Type B pancreatic cell (in vitro differentiated cells): ENCODE measurements at places on chromosomes 5 and 9.

DNA sequence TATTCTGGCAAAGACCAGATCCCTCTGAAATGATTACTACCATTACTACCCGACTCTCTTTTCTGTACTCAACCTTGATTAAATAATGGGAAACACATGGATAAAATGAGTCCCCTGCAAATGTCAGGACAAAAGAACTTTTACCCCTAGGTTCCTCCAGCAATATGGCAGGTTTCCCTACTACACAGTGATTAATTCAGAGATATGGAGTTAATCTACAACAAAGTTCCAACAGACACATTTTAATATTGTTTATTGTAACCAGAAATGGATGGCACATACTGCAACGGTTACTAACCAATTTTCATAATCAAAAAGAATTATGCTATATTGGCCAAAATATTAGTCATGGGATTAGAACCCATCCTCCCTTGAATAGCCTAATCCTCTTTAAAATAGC lies 294.8 kb downstream of the ATPSCKMT start:
- no peaks in the 10 kb centered on the region for H3K27me3 ChIP-seq
- H3K36me3 ChIP-seq = no peaks in the 10 kb centered on the region
- H3K27ac ChIP-seq = no peak overlapping the region
- H3K4me1 ChIP-seq = peaks cover 15% of the 10 kb centered on the region
- no peak overlapping the region for H3K4me3 ChIP-seq

- peaks cover 40% of the 10 kb centered on the region for H3K4me1 ChIP-seq
- peaks cover 24% of the 10 kb centered on the region for H3K36me3 ChIP-seq
- DNase-seq = peak; percentile 58
These were observed 2.7 kb downstream of the S1PR3 start for GRCh38 chr9:88993871-88994460.

DNA sequence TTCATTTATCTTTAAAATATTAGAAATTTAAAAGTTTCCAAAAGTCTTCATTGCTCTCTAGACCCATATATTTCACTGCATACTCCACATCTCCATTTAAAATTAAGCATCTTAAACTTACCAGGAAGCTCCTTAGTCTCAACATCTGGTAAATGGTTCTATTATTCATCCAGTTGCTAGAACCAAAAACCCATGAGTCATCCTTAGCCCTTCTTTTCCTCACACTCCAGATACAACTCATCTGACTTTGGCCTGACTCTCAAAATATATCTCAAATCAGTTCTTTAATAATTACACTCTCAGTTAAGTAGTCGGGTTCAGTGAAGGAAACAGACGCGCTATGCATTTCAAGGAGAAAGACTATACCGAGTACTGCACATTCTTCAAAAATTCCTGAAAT lies 110.2 kb upstream of the COX7C start:
- no peak overlapping the region for H3K4me3 ChIP-seq
- H3K4me1 ChIP-seq = no peaks in the 10 kb centered on the region
- no peaks in the 10 kb centered on the region for H3K36me3 ChIP-seq
- H3K27me3 ChIP-seq = no peaks in the 10 kb centered on the region
- no peak for DNase-seq
- no peak overlapping the region for H3K27ac ChIP-seq

- no peaks in the 10 kb centered on the region for H3K36me3 ChIP-seq
- H3K4me1 ChIP-seq = no peaks in the 10 kb centered on the region
- peaks cover 3% of the 10 kb centered on the region for H3K27me3 ChIP-seq
- no peak overlapping the region for H3K27ac ChIP-seq
- no peak overlapping the region for H3K4me3 ChIP-seq
- no peak for DNase-seq
These were observed 23.7 kb upstream of the STARD4 start for GRCh38 chr5:111535879-111536549.

GRCh38 chr5:91281401-91281800 lies 101.7 kb downstream of the ARRDC3 start:
- H3K4me3 ChIP-seq = peak overlapping the region; percentile 94
- no peaks in the 10 kb centered on the region for H3K27me3 ChIP-seq
- peak overlapping the region; percentile 97 for H3K27ac ChIP-seq
- no peak for DNase-seq
- H3K4me1 ChIP-seq = peaks cover 15% of the 10 kb centered on the region

DNA sequence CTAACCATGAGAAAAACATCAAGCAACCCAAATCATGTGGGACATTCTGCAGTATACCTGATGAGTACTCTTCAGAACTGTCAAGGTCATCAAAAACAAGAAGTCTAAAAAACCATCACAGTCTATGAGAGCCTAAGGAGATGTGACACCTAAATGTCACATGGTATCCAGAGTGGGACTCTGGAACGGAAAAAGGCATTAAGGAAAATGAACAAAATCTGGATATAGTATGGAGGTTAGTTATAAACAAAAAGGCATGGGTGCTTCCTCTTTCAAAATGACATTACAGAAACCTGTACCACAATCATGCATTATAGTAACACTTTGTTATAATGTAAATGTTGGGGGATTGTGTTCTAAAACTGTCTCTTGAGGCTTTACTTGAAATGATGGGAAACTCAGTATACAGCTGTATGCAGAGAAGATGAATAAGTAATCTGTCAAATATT lies 47.4 kb downstream of the PRKACG start:
- no peaks in the 10 kb centered on the region for H3K36me3 ChIP-seq
- DNase-seq = no peak
- no peak overlapping the region for H3K27ac ChIP-seq
- H3K4me1 ChIP-seq = peaks cover 12% of the 10 kb centered on the region
- no peaks in the 10 kb centered on the region for H3K27me3 ChIP-seq
- no peak overlapping the region for H3K4me3 ChIP-seq

DNA sequence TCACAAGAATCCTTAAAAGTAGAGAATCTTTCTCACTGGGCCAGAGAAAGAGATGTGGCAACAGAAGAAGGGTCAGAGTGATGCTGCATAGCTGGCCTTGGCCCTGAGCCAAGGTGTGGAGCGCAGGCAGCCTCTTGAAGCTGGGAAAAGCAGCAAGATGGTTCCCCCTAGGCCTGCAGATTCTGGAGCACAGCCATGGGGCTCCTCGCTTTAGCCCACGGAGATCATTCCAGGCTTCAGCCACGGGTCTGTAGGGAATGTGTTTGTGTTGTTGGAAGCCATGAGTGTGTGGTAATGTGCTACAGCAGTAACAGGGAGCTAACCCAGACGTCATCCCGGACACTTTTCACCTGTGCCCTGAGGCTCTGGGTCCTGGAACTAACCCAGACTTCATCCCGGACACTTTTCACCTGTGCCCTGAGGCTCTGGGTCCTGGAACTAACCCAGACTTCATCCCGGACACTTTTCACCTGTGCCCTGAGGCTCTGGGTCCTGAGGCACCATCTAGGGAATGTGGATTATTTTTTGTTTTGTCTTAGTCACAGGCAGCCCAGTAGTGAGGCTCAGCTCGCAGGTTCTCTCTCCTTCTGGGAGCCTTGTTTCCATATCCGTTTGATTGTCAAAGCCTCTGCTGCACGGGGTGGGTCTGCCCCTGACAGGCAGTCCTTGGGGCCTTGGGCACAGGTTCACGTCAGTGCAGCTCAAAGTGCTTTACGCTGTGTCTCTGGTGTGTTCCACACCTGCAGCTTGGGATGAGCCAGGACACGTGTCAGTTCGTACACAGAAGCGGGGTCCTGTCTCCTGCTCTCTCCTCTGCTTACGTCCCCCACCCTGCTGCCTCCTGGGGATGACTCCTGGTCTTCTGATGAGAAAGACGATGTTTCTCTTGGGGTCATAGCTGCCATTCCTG lies 56.3 kb upstream of the EXOC3 start:
- peaks cover 17% of the 10 kb centered on the region for H3K4me1 ChIP-seq
- H3K27ac ChIP-seq = no peak overlapping the region
- peaks cover 18% of the 10 kb centered on the region for H3K36me3 ChIP-seq
- H3K27me3 ChIP-seq = no peaks in the 10 kb centered on the region
- H3K4me3 ChIP-seq = no peak overlapping the region

GRCh38 chr9:12693141-12693540 lies at the start of gene TYRP1:
TSS of gene TYRP1 (plus strand) at chr9:12693385. CDS start at chr9:12693997, 612 bp downstream.
- no peak within 1 kb of the TSS for H3K27ac ChIP-seq
- H3K4me3 ChIP-seq = no peak within 1 kb of the TSS
- no peaks in the 10 kb centered on the region for H3K36me3 ChIP-seq

- DNase-seq = no peak
- peaks cover 12% of the 10 kb centered on the region for H3K4me1 ChIP-seq
- H3K36me3 ChIP-seq = peaks cover 3% of the 10 kb centered on the region
- no peaks in the 10 kb centered on the region for H3K27me3 ChIP-seq
- H3K4me3 ChIP-seq = no peak overlapping the region
- H3K27ac ChIP-seq = no peak overlapping the region
These were observed 341.4 kb upstream of the RFX3 start for GRCh38 chr9:3867196-3867595.

- no peaks in the 10 kb centered on the region for H3K27me3 ChIP-seq
- H3K36me3 ChIP-seq = no peaks in the 10 kb centered on the region
- no peak overlapping the region for H3K27ac ChIP-seq
- H3K4me1 ChIP-seq = no peaks in the 10 kb centered on the region
- no peak overlapping the region for H3K4me3 ChIP-seq
These were observed 77.7 kb upstream of the SPEF2 start for GRCh38 chr5:35540002-35540401.

DNA sequence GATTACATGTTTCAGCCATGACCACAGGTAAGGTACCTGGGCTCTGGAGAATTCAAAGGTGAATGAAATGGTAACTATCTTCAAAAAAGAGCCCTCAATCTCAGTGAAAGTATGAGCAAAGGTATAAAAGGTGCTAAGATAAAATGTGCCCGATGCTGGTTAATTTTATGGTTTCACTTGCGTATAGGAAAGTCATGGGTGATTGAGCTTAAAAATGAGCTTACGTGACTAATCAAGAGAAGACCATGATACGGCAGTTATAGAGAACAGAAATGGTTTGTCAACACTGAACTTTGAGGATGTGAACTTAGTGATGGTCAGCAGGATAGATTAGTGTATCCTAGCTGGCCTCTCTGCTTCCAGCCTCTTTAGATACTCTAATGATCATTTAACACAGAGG lies 320.1 kb downstream of the DEPDC1B start:
- H3K27ac ChIP-seq = no peak overlapping the region
- H3K36me3 ChIP-seq = no peaks in the 10 kb centered on the region
- H3K27me3 ChIP-seq = peaks cover 2% of the 10 kb centered on the region
- no peak overlapping the region for H3K4me3 ChIP-seq

- H3K27ac ChIP-seq = no peak overlapping the region
- H3K4me1 ChIP-seq = peaks cover 32% of the 10 kb centered on the region
- peaks cover 30% of the 10 kb centered on the region for H3K36me3 ChIP-seq
- H3K4me3 ChIP-seq = no peak overlapping the region
- no peak for DNase-seq
These were observed 45.3 kb downstream of the CERT1 start for GRCh38 chr5:75466006-75466716.

DNA sequence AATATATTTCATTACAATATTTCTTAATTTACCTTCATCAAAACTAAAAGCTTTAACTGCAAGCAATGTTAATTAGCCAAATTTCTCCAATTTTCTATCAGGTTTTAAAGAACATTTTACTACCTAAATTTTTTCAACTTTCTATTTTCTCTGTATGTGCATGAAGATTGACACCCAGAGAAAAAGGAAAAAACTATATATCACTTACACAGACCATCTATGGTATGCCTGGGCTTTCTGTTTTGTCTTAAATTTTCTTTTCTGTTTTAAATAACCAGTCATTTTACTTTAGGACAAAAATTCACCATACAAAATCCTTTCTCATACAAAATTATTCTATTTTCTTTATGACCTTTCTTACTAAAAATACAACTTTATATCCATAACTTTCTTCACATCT lies 13.8 kb upstream of the IL7R start:
- H3K36me3 ChIP-seq = no peaks in the 10 kb centered on the region
- no peaks in the 10 kb centered on the region for H3K4me1 ChIP-seq
- DNase-seq = no peak
- no peaks in the 10 kb centered on the region for H3K27me3 ChIP-seq

GRCh38 chr5:91206734-91207133 lies 176.4 kb downstream of the ARRDC3 start:
- no peaks in the 10 kb centered on the region for H3K27me3 ChIP-seq
- no peak for DNase-seq
- no peak overlapping the region for H3K27ac ChIP-seq
- H3K4me3 ChIP-seq = no peak overlapping the region
- H3K36me3 ChIP-seq = no peaks in the 10 kb centered on the region

GRCh38 chr5:38069360-38069759 lies 189.0 kb upstream of the EGFLAM start:
- no peak overlapping the region for H3K27ac ChIP-seq
- no peaks in the 10 kb centered on the region for H3K27me3 ChIP-seq

- H3K27ac ChIP-seq = no peak overlapping the region
- peaks cover 2% of the 10 kb centered on the region for H3K4me1 ChIP-seq
- DNase-seq = no peak
- no peaks in the 10 kb centered on the region for H3K36me3 ChIP-seq
These were observed 37.3 kb downstream of the FBXW2 start for GRCh38 chr9:120755810-120756434.

DNA sequence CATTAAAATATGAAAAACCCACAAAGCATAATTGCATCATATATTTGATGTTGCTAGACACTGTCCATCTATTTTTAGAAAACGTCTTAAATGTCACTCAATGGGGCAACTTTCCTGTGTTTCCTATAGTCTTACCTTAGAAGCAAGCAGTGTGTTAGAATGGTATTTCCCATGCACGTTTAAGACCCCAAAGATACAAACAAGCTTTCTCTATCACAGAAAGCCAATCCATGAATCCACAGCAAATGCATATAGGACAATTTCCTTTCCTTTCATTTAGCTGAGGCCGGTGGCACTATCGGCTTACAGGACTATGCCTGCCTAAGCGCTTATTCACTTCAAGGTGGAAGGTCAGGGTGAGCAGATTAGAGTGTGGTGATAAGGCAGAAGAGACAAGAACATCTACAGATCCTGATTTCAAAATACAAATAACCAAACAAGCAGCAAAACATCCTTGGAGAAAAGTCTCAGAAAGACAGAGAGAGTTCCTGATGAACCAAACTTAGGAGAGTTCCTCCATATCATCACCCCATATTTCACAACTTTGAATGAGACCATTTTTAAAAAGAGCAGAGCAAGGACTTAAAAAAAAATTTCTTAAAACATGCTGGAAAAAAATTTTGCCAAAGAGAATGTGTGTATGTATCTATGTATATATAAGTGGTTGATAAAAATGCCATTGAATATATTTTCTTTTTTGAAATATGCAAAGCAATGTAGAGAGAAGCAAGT lies 57.2 kb downstream of the MEF2C start:
- no peaks in the 10 kb centered on the region for H3K27me3 ChIP-seq
- no peak overlapping the region for H3K27ac ChIP-seq
- H3K36me3 ChIP-seq = no peaks in the 10 kb centered on the region
- peaks cover 18% of the 10 kb centered on the region for H3K4me1 ChIP-seq
- no peak overlapping the region for H3K4me3 ChIP-seq

- no peak for DNase-seq
- no peak overlapping the region for H3K4me3 ChIP-seq
- no peak overlapping the region for H3K27ac ChIP-seq
These were observed 201.8 kb upstream of the ZNF608 start for GRCh38 chr5:124948062-124948753.

DNA sequence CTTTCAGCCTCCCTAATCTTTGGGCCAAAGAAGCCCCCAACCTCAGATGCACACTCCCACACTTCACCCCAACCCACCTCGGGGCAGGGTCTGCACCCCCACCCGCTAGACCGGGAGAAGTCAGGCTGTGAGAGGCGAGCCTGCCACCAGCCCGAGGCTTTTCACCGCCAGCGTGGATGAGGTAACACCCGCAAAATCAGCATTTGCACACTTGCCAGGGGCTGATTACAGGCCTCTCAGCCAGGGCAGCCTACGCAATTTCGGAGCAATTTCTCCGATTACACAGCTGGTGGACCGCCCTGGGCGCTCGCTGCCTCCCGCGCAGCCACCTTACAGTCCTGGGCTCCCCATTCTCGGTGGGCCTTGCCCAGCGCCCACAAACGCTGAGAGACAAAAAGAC lies 68.5 kb downstream of the FOXD1 start:
- peaks cover 33% of the 10 kb centered on the region for H3K27me3 ChIP-seq
- H3K4me3 ChIP-seq = no peak overlapping the region
- no peak for DNase-seq
- no peaks in the 10 kb centered on the region for H3K36me3 ChIP-seq
- no peak overlapping the region for H3K27ac ChIP-seq
